ENCODE measurements at places on chromosomes 13 and 19.

DNA sequence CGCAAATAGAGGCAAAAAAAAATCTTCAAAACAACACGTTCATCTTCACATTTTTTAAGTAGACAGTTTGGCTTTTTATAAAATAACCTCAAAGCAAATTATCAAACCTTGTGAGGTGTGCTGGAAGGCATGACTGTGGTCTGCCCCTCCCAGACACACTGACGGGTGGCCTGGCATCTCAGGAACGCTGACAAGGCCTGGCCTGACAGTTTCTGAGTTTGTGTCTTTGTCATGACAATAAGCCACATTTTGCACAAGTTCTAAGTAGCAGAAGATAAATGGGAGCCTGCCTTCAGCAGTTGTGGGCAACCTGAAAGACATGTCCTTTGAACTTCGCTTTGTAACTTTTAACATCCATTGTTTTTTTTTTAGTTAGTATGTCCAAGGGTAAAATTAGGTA lies 38.5 kb downstream of the SOX21 start:
- no peak for DNase-seq

- no peak for DNase-seq
These were observed 892.9 kb downstream of the EFNB2 start for GRCh38 chr13:105642511-105642958.

- no peak for DNase-seq
These were observed 14.0 kb upstream of the ZNF491 start for GRCh38 chr19:11784356-11784755.

DNA sequence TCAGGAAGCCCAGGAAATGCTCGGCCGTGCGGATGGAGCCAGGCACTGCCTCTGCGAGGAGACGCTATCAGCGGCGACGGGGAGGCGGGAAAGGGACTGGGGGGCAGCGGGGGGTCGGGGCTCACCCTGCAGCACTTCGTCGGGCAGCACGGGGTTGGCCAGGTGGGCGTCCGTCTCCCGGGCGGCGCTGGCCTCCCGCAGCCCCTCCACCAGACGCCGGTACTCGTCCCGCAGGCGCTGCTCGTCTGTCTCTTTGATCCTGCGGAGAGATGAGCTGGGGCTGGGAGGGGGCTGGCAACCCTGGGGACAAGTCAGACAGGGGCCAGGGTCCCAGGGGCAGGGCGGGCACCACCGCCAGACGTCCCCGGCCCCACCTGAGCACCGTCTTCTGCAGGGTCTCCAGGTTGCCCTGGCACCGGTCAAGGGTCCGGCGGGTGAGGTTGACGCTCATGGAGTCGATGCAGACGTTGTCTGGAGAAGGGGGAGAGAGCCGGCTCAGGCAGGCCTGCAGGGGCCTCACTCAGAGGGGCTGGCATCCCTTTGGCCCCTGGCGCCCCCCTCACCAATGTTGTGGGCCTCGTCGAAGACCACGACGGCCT lies 6.4 kb downstream of the ERCC2 start:
- DNase-seq = no peak

- DNase-seq = no peak
These were observed 91.6 kb upstream of the SIAH3 start for GRCh38 chr13:45943120-45943519.

DNA sequence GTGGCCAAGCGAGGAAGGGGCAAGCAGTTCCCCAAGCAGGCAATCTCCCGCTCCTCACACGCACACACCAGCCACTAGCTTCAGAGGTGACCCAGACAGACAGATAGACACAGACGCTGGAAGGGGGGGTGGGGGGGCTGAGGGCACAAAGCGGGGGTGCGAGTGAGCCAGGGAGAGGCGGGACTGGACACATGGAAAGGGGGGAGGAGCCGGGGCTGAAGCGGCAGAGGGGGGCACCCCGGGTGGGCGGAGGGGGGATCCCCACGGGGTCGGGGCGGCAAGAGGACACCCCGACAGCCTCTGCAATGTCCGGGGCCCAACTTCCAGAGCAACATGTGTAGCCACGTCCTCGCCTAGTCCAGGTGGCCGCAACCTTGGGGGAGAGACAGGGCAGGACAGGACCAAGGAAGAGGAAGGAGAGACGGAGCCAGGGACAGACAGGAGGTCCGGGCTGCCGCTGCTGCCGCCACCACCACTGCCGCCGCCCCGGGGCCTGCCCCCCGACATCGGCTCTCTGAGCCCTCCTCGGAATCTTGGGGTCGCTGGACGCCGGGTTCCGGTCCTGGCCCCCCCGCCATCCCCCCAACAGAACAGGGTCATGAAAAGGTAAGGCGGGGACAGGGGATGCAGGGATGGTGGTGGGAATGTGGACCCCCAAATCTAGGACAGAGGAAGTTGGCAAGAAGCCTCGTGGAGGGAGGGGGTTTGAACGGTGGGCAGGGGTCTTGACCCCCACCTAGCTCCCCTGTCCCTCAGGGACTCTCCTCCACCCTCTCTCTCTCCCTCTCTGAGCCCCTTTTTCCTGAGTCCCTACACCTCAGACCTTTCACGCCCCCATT lies 1.1 kb downstream of the GRIN2D start:
- DNase-seq = no peak

DNA sequence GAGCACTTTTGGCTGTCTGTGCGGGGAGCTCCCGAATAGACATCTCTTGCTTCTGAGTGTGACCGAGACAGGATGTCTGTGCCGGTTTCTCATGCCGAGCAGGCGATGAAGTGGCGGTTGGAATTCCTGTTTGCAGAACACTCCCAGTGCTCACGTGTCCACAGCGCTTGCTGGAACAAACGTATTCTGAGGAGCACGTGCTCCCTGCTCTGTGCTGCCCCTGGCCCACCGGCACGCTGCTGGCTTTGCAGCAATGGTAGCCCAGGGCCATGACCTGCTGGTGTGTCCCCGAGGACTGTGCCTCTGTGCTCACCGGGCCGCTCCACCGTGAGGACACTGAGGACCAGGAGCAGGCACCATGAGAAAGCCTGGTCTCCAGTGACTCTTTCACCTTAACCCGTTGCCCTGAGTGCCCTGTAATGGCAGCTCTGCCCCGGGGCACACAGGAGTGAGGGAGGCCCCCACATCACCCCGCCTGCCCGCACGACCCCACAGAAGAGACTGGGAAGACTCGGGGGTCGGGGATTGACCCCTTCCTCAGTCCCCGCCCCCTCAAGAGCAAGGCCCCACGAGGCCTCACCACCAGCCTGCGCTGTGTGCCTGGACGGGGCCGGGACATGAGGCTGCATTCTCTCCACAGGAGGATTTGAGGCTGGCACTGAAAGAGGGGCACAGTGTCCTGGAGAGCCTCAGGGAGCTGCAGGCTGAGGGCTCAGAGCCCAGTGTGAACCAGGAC lies 40.0 kb upstream of the F7 start:
- no peak for DNase-seq

GRCh38 chr19:13881251-13881691 lies 4.3 kb downstream of the NANOS3 start:
- no peak for DNase-seq

DNA sequence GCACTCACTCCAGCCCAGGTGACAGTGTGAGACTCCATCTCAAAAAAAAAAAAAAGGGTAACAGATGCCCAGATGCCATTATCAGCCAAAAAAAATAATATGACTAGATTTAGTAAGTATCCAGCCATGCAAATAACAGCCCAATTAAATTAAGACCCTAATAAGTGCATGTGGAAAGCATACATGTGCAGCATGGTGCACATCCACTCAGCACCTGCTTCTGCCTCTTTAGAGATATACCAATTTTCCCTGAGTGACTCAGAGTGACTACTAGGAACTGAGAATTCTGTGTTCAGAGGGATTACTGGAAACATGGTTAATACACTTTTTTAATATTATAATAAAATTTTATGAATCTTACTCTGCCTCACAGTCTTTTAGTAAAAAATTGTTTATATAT lies 29.8 kb upstream of the ZNF675 start:
- DNase-seq = no peak

- DNase-seq = no peak
These were observed 1.0 kb upstream of the ETHE1 start for GRCh38 chr19:43527860-43528622.

DNA sequence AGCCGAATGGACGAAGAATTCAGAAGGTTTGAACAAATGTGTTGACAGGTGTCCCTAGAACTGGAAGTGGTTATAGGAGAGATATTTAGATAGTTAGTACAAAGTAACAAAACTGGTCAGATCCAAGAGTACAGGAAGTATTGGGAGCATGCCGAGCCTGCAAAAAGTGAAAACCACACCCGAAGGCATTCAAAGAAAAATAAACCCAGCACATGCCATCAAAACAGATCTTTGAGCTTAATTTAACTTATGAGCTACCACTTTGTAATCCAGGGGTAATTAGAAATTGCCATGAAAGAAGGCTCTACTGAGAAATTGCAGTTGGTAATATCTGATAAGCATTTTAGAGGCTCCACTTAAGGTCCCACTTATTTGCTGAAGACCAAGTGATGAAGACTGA lies 214.2 kb downstream of the DNAJC15 start:
- DNase-seq = no peak

GRCh38 chr13:77918391-77919245 lies at the start of gene EDNRB:
Gene EDNRB (minus strand): TSS chr13:77918831. CDS start chr13:77918573, 258 bp downstream.
- no peak for DNase-seq

DNA sequence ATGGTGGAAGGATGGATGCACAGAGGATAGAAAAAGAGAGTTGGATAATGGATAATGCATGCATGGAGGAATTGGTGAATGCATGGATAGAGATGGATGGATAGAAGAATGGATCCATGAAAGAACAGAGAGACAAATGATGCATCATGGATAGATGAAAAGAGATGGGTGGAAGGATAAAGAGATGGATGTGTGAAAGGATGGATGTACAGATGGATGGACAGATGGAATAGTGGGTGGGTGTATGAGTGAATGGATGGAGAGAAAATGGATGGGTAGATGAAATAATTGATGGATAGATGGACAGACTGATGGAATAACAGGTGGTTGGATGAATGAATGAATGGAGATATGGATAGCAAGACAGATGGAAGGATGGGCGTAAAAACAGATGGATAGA lies 25.7 kb downstream of the OLFM2 start:
- DNase-seq = no peak

DNA sequence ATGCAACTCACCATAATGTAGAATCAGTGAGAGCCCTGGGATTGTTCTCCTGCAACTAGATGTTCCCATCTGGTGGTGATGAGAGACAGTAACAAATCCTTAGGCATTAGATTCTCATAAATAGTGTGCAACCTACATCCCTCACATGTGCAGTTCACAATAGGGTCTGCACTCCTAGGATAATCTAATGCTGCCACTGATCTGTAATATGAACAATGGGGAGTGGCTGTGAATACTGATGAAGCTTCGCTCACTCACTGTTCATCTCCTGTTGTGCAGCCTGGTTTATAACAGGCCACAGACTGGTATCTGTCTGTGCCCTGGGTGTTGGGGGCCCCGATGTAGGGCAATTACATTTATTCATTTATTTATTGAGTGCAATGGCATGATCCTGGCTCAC lies 86.9 kb downstream of the ZNF254 start:
- no peak for DNase-seq

- no peak for DNase-seq
These were observed 12.2 kb downstream of the ABCC4 start for GRCh38 chr13:95289020-95289444.

DNA sequence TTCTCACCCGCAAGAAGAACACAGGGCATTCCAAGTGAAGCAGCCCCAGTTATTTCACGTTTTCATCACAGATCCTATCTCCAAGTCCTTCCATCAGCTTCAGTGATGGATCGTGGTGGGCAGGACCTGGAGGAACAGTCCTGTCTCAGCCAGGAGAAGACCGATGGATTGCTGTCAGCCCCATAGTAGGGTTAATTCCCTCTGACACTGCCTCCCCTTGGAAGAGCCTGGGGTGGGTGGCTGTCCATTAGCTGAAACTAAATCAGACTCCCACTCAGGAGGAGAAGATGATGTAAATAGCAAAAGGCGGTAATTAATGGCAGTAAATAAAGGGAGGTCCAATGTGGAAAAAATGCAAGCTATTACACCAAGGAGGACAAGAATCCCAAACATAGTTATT lies 131.0 kb downstream of the TNFRSF19 start:
- DNase-seq = no peak

DNA sequence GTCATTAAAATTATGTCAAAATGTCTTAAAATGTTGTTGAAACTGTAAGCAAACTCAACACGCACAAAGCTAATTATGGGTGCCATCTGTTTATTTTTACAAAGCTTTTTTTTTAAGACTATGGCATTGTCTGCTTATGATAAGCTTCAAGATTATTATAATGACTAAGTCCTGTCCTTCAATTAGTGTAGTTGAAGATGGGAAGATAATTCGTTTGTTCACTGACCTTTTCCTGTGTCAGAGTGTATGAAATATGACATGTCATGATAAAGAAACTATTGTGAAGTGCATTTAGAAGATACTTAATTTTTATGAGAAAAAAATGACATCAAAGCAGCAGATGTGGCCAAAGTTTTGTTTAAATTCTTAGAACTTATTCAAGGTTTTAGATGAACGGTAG lies 211.3 kb downstream of the PCCA start:
- DNase-seq = no peak

DNA sequence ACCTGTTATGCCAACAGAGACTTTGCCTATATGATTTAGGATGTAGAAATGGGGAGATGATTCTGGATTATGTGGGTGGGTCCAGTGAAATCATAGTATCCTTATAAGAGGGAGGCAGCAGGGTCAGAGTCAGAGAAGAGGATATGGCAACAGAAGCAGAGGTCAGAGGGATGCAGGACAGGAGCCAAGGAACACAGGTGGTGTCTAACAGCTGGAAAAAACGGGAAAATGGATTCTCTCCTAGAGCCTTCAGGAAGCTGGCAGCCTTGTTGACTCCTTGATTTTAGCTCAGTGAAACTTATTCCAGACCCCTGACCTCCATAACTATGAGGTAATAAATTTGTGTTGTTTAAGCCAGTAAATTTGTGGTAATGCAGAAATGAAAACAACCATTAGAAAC lies 28.8 kb upstream of the OXGR1 start:
- no peak for DNase-seq

GRCh38 chr19:38557205-38557799 lies 60.5 kb downstream of the MAP4K1 start:
- DNase-seq = no peak

- DNase-seq = no peak
These were observed at the start of gene SIGLEC12 for GRCh38 chr19:51501594-51502263. Gene SIGLEC12 (minus strand): TSS chr19:51501800. CDS start chr19:51501733, 67 bp downstream.

DNA sequence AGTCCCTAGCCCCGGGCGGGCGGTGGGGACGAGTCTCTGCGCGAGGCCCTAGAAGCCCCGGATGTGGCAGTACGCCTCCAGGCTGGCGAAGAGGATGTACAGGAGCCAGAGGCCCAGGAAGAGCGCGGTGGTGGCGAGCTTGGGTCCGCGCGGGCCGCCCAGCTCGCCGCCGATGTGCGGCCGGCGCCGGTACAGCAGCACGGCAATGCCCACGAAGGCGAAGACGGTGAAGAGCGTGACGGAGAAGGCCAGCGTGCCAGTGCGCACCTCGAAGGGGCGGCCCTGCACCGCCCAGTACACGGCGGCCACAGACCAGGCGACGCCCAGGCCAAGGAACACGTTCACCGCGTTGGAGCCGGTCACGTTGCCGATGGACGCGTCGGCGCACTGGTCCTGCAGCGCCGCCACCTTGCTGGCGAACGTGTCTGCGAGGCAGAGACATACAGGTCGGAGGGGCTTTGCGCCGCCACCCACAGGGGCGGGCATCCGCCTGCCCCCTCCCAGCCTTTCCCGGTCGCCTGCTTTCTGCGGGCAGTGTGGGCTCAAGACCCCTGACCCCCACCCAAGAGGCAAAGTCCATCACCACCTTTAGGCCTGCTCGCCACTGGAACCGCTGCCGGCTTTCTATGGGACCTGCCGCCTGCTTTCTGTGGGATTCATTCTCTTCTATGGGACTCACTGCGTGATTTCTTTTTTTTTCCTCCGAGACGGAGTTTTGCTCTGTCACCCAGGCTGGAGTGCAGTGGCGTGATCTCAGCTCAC lies 10.9 kb upstream of the MEIS3 start:
- DNase-seq = no peak

GRCh38 chr13:35961002-35961401 lies 170.2 kb downstream of the DCLK1 start:
- no peak for DNase-seq
